ENCODE measurements at places on chromosomes 7 and 10. TPM values are rescaled to one million over a fixed set of nuclear protein-coding genes. Genes with fewer than 3 reads are reported as not detected.

DNA sequence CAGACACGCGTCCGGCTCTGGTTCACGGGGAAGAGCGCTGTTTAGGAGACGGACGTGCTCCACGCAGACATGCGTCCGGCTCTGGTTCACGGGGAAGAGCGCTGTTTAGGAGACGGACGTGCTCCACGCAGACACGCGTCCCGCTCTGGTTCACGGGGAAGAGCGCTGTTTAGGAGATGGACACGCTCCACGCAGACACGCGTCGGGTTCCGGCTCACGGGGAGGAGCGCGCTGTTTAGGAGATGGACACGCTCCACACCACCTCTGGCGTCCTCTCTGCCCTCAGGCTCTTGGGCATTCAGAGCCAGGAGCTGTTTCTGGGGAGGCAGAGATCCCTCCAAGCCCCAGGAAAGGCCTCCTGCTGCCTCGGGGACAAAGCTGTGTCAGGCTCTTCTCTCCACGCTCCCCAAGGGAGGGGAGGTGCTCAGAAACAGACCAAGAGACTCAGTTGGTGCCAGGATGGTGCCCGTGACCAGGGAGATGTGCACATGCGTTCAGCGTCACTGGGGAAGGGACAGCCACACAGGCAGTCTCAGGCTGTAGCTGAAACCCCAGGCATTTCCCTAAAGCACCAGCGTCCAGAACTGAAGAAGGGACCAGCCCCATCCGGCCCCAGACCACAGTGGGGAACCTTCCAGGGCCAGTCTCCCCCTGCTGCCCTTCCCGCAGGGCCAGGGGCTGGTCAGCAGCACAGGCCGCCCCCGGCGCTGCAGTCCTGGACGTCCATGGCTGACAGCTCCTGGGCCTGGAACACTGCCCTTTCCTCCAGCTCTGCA lies 175.6 kb downstream of the ELFN1 start:
- no peak for DNase-seq
- H3K4me1 ChIP-seq: no peaks in the 10 kb centered on the region
- no peaks in the 10 kb centered on the region for H3K27me3 ChIP-seq
- no peak overlapping the region for H3K27ac ChIP-seq

- no peaks in the 10 kb centered on the region for H3K27me3 ChIP-seq
- no peak overlapping the region for H3K4me3 ChIP-seq
- no peaks in the 10 kb centered on the region for H3K36me3 ChIP-seq
- no peak for DNase-seq
- no peaks in the 10 kb centered on the region for H3K4me1 ChIP-seq
These were observed 18.5 kb downstream of the MPLKIP start for GRCh38 chr7:40115936-40116335.

- H3K36me3 ChIP-seq: peaks cover 25% of the 10 kb centered on the region
- H3K27me3 ChIP-seq: no peaks in the 10 kb centered on the region
- H3K4me1 ChIP-seq: peaks cover 69% of the 10 kb centered on the region
- H3K27ac ChIP-seq: peak overlapping the region; percentile 81
- peak; percentile 53 for DNase-seq
- H3K4me3 ChIP-seq: peak overlapping the region; percentile 85
These were observed 181.0 kb downstream of the LRRC4 start for GRCh38 chr7:127850195-127850594.

Gene GNG11
- not detected for total RNA-seq

Gene SUN3
- 0.99 TPM for total RNA-seq

Gene EPC1
- total RNA-seq: 36.0 TPM
